ENCODE measurements at places on chromosomes 2 and 18.

DNA sequence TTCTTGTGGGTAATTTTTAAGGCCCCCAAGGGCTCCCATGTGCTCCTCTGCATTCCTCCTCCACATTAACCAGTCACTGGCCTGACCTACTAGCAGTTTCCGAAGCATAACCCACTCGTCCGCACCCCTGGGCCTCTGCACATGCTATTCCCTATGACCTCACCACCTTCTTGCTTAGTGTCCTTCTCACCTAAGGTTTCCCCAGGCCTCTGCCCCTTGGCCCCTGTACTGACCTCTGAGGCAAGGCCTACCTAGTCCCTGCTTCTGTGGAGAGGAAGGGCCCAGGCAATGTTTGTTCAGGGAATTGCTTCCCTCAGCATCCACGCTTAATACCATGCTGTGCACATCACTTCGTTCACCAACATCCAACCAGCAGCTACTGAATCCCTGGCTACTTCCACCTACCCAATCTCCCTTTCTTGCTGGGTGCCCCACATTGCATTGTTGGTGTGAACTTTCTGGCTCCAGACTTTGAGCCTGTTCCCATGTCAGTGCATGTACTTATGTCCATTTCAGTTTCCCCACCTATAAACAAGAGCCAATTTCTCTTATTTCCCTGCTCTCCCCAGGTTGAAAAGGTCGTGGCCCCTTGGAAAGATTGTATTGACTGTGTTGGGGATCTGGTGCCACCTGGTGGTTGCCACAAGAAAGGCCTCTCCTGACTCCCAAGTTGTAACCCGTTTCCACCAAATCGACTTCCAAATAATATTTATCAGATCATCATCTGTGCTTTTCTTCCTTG, 19.2 kb upstream of the TMEM177 start:
- DNase-seq: peak; percentile 20

GRCh38 chr2:23204685-23205242, 180.2 kb upstream of the KLHL29 start:
- no peak for DNase-seq

GRCh38 chr18:62954366-62954765, 239.0 kb downstream of the PHLPP1 start:
- DNase-seq: no peak

- no peak for DNase-seq
These were observed 175.1 kb downstream of the ACKR3 start for GRCh38 chr2:236744716-236745115.

DNA sequence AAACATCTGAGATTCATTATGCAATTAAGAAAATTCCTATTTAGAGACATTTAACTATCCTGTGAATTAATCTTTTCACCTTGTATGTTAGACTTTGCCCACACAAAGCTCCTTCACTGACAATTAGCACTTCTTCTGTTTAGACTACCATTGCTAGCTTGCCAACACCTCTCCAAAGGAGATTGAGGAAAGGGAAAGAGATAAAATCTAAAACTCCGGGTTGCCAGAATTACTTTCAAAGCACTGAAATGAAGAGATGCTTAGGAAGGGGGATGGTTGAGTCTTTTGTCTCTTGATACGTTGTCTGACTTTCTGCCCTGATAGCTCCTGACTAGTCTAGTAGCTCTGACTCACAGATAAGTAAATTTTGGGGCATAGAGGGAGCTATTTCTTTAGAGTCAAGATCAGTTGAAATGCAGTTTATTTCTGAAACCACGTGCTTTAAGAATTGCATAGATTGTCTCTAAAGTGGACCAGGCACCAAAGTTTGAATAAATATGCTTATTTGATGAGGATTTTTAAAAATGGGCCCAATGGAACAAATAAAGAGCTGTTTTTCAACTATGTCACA, 74.1 kb upstream of the DSEL start:
- DNase-seq: no peak

- no peak for DNase-seq
These were observed 436.9 kb downstream of the SLC4A3 start for GRCh38 chr2:220064111-220065030.

- peak; percentile 65 for DNase-seq
These were observed 131.3 kb downstream of the PRPF40A start for GRCh38 chr2:152585830-152586484.

Data from MV-4-11 (cell line).